ENCODE measurements at places on chromosomes 7 and 10.

- DNase-seq, result no peak
These were observed 9.0 kb upstream of the RHBDD2 start for GRCh38 chr7:75869776-75870379.

GRCh38 chr10:123392182-123392963 is 238.2 kb downstream of the BUB3 start:
- DNase-seq, result no peak

- DNase-seq, result no peak
These were observed 24.0 kb upstream of the RHOBTB1 start for GRCh38 chr10:60967854-60968484.

DNA sequence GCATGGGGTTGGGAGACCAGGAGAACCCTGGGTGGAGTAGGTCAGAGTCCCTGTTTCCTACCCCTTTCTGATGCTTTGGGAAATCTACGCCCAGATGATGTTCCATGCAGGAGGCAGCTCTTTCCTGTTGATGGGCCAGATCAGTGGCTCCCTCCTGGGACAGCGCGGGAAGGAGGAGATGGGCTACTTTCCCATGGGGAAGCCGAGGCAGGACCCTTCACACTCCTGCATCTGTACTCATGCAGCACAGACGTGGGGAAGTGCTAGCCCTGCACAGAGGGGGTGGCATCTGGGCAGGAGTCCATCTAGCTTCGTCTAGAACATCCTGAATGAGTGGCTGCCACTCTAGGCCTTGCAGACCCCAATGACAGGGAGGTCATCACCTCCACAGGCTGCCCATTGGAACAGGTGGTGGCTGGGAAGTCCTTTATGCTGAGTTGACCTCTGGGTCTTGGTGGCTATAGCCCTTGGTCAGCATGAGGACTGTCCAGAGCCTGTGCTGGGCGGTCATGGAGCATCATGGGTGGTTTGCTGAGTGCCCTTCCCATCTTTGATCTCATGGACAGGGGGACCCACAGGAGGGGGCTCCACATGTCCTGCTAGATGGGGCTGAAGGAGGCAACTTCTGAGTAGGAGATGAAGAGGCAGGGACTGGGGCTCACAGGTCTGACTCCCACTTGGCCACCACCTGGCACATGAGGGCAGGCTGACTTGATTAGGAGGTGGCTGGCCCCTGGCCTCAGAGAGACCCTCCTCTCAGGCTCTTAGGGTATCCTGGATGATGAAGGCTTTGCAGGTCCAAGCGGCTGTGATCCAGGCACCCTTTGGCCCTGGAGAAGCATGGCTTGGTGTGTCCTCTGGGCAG is 24.6 kb downstream of the RAMP3 start:
- no peak for DNase-seq

GRCh38 chr7:6121141-6121540 is 90.0 kb downstream of the ANKRD61 start:
- DNase-seq, result no peak

DNA sequence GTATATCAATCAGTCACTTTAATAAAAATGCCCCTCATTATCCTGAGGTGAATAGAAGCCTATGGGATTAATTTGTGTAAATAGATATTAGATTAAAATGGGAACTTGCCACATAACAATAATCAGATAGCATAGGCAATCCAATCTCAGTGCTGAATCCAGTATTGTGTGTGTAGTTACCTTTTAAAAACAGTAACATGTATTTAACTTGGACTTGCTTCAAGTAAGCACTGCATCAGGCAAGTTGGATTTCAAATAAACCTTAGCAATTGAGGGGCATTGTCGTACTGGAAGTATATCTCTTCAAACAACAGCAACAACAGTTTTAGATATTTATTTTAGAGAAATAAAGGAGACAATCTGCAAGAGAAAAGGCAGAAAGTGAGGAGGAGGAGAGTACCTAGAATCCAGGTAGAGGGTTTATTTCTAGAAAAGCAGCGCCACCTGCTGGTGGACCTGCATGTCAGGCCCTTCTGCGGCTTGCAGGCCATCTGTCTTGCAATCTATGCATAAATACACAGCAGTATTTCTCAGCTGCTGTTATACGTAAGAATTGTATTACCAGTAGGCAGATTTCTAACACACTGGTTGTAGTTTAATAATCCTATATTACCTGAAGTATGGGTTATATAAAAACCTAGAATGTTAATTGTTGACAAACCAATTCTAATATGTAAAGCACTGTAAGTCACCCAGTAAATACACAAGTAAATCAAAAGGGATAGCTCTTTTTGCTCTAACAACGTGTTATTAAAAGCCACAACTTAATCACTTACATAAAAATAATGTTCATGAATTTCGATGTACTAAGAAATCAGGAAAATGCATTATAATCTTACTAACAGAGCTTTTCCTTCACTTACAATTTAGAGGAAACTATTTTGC is 652.8 kb downstream of the KCNMA1 start:
- DNase-seq, result peak; percentile 20

DNA sequence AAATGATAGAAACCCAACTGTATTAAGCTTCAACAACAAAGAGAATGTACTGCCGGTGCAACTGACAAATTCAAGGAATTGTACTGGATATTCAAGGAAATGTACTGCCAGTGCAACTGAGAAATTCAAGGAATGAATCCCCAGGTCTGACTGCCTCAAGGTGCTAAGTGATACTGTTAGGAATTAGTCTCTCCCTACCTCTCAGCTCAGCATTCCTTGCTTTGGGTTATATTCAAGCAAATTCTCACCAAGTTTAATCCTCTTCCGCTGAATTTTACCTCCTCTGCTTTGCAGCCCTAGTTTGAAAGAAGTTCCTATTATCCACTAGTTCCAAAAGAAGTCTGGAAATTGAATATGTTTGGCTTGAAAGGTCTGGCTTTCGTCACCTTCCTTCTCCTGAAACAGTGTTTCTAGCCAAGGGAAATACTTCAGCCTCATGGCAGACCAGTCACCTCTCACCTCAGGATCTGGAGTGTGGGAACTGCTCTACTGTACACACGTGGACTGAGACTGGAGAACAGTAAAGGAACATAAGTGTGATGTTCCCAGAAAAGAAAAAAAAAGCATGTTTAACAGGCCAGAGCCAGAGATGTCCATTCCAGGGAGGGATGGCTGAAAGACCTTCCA is 60.4 kb downstream of the SORCS1 start:
- no peak for DNase-seq
